Stimulated activated CD4-positive, alpha-beta T cell treated with anti-CD3 and anti-CD28 coated beads, TNF-alpha, amount 100 ng/mL, for 24 hours (primary cell): ENCODE measurements at places on chromosomes 16 and 17.

DNA sequence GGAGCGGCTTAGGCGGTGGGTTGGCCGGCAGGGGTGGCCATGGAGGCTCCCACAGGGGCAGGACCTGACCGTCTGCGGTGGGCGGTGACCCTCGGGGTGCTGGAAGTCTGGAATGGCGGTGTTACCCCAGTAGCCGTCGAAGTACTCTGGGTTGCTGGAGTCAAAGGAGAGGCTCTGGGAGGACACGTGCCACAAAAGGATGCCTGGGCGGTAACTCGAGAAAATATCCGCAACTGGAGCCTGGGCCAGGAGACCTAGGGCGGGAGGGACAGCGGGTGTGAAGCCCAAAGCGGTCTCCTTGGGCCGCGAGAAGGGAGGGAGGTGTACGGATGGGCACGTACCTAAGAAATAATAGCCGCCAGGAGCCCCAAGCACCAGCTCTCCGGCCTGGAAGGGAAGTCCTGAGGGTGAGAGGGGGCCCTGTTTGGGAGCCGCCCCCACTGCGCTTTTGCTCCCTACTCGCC, 4.6 kb downstream of the ITGA2B start:
- no peak for DNase-seq

DNA sequence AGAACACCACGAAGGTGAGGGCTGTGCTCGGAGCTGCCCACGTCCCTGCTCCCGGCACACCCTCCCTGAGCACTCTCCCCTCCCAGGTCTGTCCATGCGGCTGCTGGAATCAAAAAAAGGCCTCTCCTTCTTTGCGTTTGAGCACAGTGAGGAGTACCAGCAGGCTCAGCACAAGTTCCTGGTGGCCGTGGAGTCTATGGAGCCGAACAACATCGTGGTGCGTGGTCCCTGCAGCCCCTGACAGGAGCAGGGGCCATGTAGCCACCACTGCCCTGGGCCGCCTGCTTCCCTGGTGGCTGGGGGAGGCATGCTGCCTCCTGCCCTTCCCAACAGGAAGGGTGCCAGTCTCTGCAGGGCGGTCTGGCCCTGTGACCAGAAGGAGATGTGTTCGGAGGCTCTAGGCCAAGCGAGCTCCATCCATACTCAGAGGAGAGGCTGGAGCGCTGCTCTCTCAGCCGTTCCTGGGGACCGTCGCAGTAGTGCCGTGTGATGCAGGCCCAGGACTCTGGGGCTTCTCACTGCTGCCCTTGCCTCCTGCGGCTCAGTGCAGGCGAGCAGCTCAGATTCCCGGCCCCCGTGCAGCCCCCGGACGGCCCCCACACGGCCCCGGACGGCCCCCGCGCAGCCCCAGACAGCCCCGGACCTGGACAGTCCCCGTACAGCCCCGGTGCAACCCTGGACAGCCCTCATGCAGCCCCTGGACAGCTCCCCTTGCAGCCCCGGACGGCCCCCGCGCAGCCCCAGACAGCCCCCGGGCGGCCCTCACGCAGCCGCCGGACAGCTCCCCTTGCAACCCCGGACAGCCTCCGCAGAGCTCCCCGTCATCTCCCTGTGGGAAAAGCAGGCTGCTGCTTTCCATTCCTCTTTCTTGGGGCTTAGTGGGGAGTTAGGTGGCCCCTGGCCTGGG, 20.5 kb downstream of the TCF25 start:
- no peak for DNase-seq

GRCh38 chr17:58120195-58120822, 27.9 kb upstream of the OR4D1 start:
- peak; percentile 9 for DNase-seq

GRCh38 chr17:38609280-38610031, 3.7 kb upstream of the SRCIN1 start:
- no peak for DNase-seq

DNA sequence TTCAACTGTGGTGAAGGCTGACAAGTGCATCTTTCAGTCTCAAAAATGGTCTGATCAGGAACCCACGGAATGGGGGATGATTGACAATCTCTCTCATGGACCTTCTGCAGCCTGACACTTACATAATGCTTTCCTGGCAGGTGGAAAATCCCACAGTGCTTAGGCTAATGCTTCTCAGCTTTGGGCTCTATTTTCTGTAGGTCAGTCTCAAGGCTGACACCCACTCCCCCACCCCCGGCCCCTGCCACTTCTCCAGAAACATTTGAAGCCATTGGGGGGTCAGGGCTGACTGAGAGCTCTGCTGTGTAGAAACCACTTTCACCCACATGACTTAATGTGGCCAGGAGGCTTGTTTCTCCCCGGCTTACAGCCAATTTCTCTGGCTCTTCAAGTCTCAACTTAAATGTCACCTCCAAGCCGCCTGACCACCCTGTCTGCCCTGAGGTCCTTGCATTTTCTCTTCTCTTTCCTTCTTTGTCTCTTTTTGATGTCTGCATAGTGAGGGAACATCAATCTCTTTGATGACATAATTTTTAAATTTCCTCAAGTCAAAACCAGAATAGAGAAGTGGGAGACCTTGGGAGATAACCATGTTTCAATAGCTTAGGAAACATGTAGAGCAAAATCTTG, 16.7 kb upstream of the IRF8 start:
- DNase-seq: no peak

DNA sequence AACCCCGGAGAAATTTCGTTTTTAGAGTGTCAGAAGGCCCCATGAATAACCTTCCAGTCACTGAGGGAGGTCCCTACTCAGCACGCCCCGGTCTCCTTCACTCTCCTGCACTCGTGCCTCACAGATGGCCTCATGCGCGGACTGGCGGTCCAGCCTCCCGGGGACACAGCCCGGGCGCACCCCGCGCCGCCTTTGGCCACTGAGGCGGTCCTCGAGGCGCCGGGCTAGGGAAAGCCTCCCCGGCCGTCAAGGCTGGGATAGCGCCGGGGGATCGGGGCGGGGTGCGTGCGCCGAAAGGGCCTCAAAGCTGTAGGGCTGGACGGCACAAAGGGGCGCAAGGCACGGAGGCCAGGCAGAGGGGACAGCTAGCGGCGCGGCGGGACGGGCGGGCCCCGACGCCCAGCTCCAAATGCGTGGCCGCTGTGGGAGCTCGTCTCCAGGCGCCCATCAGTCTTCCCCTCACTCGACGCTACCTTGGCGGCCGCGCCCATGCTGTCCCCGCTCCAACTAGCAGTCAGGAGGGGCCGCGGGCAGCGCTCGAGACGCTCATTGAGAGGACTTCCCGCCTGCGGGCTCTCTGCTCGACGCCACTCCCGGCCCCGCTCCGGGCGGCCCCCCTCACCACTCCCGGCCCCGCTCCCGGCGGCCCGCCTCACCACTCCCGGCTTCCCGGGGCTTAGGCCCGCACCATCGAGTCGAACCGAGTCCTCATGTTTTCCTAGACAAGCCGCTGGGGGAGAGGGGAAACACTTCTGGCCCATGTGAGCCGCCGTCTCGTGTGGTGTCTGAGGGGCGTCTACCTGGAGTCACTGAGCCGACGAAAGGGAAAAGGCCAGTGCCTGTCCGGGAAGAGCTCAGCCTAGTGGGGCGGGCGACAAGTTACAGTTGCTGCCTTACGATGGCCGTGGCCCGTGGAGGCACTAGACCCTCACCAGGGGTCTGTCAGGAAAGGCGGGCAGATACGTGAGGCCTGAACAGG, at the start of gene USP6:
USP6 (plus strand) TSS at position 360 of the 979 bp plus-strand sequence. CDS start 14,336 bp downstream, outside the sequence.
- no peak for DNase-seq

DNA sequence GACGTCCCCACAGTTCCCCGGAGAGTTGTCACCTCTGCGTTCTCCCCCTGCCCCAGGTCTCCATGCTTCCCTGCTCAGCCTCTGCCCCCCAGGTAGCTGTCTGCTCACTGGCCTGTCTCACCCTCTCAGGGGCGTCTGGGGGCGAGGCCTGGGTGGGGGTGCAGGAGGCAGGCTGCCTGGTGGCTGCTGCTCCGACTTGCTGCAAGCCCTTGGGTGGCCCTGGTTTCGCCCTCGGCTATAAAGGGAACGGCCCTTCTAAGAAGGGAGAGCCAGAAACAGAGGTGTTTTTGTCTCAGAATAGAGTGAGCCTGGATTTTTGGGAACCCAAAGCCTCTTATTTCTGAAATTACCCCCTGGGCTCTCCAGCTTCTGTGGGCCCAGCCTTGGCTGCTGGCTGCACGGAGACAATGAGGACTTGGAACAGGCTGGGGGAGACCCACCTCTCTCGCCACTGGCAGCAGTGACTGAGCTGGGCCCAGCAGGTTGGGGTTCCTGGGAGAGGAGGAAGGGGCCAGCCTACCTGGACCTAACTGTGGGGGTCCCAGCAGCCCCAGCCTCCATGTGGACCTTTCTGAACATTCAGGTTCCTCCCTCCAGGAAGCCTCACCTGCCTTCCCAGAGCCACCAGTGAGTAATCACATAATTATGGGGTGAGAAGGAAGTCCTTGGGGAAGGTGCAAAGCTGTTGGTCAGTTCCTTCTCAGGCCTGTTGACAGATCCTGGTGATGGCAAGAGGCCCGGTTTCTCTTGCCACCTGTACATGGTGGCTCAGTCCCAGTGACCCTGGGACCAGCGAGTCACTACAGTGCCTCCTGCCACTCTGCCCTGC, 15.5 kb upstream of the SPNS2 start:
- no peak for DNase-seq

GRCh38 chr16:3004319-3004718, 8.4 kb upstream of the CLDN9 start:
- DNase-seq: no peak

DNA sequence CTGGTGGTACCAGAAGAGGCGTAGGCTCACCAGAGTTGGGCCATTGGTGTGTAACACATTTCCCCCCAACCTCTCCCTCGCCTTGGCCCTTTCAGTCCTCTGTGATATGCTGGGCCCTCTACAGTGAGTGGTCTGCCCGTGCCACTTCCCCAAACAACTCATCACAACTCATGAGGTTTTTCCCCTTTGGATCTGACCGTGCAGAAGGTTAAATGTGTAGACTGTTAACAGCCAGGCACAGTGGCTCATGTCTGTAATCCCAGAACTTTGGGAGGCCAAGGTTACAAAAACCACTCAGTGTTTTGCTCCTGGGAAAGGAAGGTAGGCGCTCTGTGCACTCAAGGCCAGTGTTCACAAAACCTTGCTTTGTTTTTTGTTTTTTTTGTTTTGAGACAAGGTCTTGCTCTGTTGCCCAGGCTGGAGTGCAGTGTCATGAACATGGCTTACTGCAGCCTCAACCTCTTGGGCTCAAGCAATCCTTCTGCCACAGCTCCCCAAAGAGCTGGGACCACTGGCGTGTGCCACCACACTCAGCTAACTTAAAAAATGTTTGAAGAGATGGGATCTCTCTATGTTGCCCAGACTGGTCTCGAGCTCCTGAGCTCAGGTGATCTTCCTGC, 11.3 kb upstream of the CYB5B start:
- DNase-seq: no peak

GRCh38 chr17:51230306-51230705, 29.5 kb downstream of the MBTD1 start:
- no peak for DNase-seq

- no peak for DNase-seq
Observed at GRCh38 chr16:576823-577201, 7.0 kb downstream of the PIGQ start.

DNA sequence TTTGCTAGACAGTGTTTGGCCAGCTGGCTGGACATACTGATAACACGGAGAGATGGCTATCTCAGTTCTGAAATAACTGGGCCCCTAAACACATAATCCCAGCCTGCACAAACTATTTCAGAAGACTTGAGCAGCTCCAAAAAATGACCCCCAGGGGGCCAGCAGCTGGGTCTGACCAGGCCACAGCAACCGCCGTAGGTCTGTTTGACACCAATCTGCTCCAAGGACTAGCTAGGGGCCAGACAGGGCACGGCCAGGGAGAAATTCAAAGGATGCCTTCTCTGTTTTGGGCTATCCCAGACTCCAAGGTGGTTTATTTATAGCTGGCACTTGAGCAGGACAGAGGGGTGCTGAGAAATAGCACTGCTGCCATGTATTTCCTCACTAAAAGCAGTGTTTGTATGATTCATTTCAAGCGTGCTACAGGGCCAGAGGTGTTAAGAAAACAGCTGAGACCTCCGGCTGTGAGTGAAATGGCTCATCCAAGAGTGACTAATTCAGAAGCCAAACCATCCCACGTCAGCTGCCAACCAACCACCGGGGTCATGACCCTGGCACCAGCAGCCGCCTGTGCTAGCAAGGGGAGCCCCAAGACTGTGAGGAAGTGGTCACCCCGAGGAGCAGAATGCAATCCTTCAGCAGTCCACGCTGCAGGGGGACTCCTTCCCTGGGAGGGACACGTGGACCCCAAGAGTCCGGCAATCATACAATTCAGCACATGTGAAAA, 5.7 kb downstream of the GGA2 start:
- peak; percentile 81 for DNase-seq

- DNase-seq: no peak
Observed at GRCh38 chr17:46896991-46897390, 26.0 kb upstream of the GOSR2 start.

- no peak for DNase-seq
Observed at GRCh38 chr17:37212179-37212578, 163.6 kb upstream of the C17orf78 start.

- DNase-seq: peak; percentile 66
Observed at GRCh38 chr17:32659419-32659842, 172.6 kb downstream of the CDK5R1 start.

- no peak for DNase-seq
Observed at GRCh38 chr16:58497468-58497867, 2.5 kb upstream of the NDRG4 start.

GRCh38 chr17:72614476-72614870, 478.0 kb downstream of the SLC39A11 start:
- no peak for DNase-seq

DNA sequence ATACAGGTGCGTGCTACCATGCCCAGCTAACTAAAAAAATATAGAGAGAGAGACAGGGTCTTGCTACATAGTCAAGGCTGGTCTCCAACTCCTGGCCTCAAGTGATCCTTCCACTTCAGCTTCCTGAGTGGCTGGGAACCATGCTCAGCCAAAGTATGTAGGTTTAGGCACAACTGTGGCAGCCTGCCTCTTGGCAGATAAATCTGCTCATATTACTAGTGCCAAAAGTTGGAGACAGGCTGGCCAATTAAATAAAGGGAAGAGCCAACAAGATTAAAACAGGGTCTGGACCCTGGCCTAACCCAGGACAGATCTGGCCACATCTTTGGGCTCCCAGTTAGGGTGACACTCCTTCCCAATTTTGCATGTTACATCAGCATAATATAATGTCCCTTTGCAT, 151.7 kb downstream of the CBLN1 start:
- DNase-seq: no peak

DNA sequence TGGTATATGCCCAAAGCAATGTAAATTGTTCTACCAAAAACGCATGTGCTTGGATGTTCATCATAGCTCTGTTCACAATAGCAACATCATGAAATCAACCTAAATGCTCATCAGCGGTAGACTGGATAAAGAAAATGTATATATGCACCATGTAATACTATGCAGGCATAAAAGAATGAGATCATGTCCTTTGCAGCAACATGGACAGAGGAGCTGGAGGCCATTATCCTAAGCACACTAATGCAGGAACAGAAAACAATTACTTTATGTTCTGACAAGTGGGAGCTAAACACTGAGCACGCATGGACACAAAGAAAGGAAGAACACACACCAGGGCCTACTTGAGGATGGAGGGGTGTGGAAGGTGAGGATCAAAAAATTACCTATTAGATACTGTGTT, 33.7 kb downstream of the TANC2 start:
- DNase-seq: no peak
